Globus pallidus (tissue), 1 donor: ENCODE measurements at places on chromosomes 7 and 10.

- no peak for DNase-seq
Observed at GRCh38 chr7:2619116-2619515, 12.7 kb upstream of the TTYH3 start.

DNA sequence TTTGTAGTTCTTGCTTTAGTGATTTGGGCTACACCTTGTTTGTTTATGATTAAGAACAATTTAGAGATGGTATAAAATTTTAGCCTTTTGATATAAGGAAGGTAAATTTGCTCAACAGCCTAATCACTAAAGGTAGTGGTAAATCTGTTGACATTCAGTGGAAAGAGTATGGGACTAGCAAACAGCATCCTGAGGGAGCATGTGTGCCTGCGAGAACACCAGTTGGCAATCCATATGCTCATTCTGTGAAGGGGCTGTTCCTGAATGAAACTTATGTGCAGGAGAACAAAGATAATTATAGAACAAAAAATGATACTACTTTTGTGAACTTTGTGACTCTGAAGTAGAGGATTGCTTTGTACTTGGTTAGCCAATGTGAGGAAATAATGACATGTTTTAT is 44.0 kb downstream of the CAPZA2 start:
- no peak for DNase-seq

DNA sequence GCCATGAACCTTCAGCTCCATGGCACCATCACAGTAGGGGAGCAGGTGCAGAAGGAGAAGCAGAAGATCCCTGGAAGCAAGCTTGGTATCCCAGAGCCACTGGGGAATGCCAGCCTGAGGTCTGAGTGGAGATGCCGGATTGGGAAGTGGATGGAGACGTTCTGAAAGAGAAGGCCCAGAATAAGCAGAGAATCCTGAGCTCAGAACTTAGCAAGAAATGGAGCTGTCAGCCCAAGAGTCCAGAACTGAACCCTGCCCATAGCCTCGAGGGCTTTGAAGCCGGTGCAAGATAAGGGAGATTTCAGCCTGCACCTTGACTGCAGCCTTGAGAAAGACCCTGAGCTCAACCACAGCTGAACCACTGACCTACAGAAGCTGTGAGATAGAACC is 13.9 kb upstream of the GDF10 start:
- no peak for DNase-seq

DNA sequence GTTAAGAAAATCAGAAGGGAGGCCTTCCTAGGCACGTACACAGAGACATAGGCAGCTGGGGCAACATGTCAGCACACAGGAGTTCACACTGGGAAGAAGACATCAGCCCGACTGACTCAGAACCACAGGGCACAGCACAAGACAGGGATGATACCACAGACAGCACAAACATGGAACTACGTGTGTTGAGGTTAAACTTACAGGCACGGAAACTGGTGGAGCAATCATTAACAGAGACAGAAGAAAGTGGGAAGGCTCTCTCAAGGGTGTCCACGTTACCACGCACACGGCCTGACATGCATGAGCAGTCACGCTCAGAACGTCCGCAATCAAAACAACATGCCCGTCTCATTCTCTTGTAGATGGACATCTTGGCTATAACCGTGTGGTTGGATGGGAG is 636.4 kb downstream of the KCNMA1 start:
- DNase-seq, result no peak

DNA sequence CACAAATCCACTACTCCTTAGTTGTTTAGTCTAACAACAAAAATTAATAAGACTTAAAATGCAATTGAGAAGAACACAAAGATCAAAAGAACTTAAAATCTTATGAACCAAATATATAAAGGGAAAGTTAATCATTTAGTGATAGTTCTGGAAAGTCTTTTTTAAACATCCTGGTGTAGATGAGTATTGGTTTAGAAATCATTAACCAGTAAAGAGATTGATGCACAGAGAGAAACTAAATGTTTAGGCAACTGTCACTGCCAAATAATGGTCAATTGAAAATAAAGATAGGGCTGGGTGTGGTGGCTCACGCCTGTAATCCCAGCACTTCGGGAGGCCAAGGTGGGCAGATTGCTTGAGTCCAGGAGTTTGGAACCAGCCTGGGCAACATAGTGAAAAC is 44.9 kb downstream of the SP8 start:
- DNase-seq, result no peak

- DNase-seq, result peak; percentile 39
Observed at GRCh38 chr7:15015545-15016314, 113.2 kb upstream of the DGKB start.

DNA sequence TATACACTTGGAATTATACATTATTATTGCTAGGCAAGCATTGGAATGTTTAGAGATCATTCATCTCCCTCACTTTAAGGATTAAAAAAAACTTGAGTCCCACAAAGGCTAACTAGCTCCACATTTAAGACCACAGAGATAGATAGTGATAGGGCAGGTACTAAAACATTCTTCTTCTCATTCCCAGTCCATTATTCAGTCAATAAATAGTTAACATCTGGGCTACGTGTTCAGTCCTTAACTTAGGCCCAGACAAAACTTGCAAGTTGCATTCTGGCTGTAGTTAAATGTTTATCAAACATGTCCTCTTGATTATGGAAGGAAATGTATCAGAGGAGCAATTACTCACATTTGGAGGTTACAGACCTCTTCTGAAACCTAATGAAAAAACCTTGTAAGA is 2.4 kb downstream of the GNG11 start:
- no peak for DNase-seq

- no peak for DNase-seq
Observed at GRCh38 chr10:80582286-80582960, 44.7 kb downstream of the SH2D4B start.

- no peak for DNase-seq
Observed at GRCh38 chr10:110364531-110364937, 59.8 kb upstream of the SMNDC1 start.

DNA sequence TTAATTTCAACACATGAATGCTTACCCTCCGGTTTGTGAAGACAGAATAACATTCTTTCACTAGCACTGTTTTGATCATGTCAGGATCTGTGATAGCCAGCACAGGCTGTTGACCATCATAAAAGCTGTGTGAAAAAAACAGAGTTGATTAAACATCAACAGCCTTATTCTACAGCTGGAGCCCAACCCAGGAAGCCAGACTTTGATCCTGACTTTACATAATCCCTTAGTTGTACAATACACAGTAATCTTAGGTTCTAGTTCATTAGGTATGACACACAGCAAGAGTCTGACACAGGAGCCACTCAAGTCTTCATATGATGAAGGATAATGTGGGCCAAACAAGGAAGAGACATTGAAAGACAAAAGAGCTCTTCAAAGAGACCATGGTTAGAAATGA is 11.4 kb downstream of the CYP3A4 start:
- DNase-seq, result no peak

- DNase-seq, result no peak
Observed at GRCh38 chr10:11842411-11842810, 19.3 kb downstream of the PROSER2 start.

- no peak for DNase-seq
Observed at GRCh38 chr10:50063100-50063499, 4.7 kb upstream of the WASHC2A start.

GRCh38 chr10:17335065-17335464 is 107.0 kb downstream of the VIM start:
- DNase-seq, result no peak

- peak; percentile 65 for DNase-seq
Observed at GRCh38 chr10:98045785-98046389, 15.5 kb upstream of the CRTAC1 start.

- DNase-seq, result no peak
Observed at GRCh38 chr7:50202052-50202555, 102.4 kb upstream of the IKZF1 start.

DNA sequence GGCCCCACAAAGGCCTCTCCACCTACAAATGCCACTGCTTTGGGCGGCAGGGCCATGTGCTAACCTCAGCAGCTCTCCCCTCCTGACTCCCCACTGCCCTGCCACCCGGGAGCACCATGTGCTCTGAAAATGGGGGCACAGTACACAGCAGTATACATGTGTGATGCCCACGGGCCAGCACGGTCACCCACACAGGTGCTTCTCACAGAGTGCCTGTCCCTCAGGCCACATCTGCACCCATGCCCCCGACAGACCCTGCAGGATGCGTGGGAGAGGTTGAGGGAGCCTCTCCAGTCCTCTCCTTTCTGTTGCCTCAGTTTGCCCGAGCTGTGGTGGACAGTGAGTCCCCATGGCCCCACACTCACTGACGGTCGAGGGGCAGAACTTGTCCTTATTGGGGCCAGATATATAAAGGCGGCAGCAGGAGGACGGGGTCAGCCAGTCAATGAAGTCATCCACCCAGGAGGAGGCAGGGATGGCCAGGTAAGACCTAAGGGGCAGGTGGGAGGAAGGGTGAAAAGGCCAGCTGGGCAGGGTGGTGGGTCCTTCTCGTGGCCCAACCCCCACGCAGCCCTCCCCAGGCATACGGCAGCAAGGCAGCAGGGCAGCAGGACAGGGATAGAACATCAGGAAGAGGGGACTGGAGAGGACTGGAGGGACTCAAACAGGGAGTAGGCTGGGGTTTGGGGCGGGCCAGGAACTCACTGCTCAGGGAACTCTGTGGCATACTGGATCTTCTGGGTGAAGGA is 19.6 kb downstream of the NPC1L1 start:
- DNase-seq, result no peak

GRCh38 chr10:115861455-115861854 is 411.6 kb downstream of the GFRA1 start:
- no peak for DNase-seq

DNA sequence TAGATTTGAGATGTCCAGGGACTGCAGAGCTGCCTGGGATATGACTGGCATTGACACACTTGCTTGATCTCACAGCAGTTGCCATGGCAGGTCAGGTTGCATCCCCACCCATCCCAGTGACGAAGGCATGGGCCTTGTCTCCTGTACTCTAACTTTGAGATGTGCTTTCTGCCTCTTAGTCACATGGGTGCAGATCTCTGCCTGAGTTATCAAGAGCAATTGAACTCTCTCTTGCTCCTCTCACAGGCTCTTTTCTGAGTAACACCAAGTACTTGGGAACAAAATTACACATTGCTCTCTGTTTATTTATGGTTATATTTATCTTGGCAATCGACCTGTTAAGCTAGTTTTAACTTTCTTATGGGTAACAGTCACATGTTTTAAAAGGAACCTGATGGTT is 237.3 kb downstream of the NSUN6 start:
- DNase-seq, result no peak

GRCh38 chr10:94281654-94282053 is 81.1 kb downstream of the NOC3L start:
- no peak for DNase-seq

DNA sequence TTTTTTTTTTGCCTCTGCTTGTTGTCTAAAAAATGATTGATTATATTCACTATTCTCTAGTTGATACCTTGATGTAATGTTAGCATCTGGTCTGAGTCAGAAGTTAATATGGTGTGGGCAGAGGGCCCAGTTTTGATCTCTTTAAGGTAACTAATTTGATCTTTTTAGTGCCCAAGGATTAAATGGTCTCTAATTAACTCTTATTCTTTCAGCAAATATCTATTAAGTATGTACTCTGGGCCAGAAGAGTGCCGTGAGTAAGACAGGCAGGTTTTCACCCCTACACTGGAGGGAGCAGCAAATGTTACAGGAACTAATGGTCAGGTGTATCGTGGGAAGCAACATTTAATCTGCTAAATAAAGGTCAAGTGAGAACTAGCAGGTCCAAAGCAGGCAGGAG is 144.6 kb upstream of the COL1A2 start:
- no peak for DNase-seq

DNA sequence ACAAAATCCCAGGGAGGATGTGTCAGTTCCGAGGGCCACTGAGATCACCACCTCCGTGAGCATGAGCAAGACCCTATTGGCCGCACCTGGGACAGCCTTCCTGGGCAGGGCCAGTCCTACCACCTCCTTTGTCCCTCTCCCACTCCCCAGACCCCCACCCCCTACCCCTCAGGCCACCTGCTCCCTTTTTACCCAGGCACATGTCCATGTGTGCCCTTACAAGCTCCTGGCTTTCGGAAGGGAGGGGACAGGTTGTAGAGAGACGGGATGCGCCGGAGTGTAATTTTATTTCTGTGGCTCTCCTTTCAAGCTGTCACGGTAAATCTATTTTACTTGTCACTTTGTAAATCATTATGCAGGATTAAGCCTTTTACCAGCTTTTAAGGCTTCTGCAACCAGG is 20.9 kb downstream of the ZMIZ1 start:
- DNase-seq, result no peak

DNA sequence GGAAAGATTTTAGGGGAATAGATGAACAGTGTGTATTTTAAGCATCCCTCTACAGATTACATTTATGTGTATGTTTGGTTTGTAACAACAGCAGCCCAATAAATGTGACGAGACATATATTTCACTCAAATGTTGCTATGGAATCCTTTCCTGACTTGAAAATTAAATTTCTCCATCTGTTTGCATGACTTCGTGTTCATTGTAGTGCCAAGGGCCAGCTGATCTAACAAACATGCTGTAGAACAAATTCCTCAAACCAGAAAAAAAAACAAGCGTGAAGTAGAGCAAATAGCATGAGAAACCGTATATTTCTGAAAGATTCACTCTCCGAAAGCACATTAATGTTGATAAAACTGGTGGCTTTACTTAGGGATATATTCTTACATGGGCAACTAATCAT is 87.8 kb downstream of the NRCAM start:
- no peak for DNase-seq

- no peak for DNase-seq
Observed at GRCh38 chr10:113177936-113178335, 227.9 kb downstream of the TCF7L2 start.

- DNase-seq, result no peak
Observed at GRCh38 chr10:71099731-71100361, 112.5 kb upstream of the UNC5B start.

- no peak for DNase-seq
Observed at GRCh38 chr7:12770227-12770975, 83.0 kb downstream of the ARL4A start.

- no peak for DNase-seq
Observed at GRCh38 chr7:132105096-132105495, 471.2 kb downstream of the PLXNA4 start.

- DNase-seq, result no peak
Observed at GRCh38 chr10:25912866-25913265, 21.2 kb upstream of the MYO3A start.

- DNase-seq, result no peak
Observed at GRCh38 chr10:69925111-69925510, 123.4 kb downstream of the COL13A1 start.

- DNase-seq, result no peak
Observed at GRCh38 chr10:125757742-125758141, 17.9 kb downstream of the MMP21 start.

- peak; percentile 8 for DNase-seq
Observed at GRCh38 chr10:29895456-29895855, 163.9 kb downstream of the JCAD start.

DNA sequence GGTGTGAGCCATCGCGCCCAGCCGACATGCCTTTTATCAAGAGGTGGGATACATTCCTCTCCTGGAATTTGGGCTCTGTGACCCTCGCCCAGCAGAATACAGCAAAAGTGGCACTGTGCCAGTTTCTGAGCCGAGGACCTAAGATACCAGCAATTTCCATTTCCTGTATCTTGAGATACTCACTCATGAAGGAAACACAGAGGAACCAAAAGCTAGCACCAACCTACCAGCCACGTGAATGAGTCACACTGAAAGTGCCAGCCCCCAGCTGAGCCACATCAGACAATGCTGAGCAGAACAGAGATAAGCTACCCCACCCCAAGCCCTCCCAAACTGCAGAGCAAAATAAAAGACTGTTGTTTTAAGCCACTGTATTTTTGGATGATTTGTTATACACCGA is 56.3 kb downstream of the CACUL1 start:
- DNase-seq, result no peak
